ENCODE measurements at places on chromosomes 7 and 10. TPM values are rescaled to one million over a fixed set of nuclear protein-coding genes. Genes with fewer than 3 reads are reported as not detected.

- no peak for DNase-seq
Observed at GRCh38 chr10:131736321-131736980, 164.4 kb upstream of the PPP2R2D start.

DNA sequence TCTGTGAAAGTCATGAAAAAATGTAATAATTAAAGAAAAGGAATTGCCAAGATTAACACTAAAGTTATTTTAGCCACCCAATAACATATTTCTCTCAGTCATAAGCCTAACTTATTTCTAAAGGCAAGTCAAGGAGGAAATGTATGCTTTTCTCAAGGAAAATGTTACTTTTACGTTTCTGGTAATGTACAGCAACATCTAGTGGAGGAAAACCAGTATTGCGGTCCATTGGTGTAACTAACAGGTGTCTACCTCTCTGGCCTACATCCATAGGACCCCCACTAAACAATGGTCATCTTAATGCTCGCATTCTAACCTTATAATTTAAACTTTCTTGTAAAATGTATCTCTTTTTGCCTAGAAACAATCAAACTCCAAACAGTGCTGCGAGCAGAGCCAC lies 437.5 kb downstream of the KIF20B start:
- peak; percentile 36 for DNase-seq

DNA sequence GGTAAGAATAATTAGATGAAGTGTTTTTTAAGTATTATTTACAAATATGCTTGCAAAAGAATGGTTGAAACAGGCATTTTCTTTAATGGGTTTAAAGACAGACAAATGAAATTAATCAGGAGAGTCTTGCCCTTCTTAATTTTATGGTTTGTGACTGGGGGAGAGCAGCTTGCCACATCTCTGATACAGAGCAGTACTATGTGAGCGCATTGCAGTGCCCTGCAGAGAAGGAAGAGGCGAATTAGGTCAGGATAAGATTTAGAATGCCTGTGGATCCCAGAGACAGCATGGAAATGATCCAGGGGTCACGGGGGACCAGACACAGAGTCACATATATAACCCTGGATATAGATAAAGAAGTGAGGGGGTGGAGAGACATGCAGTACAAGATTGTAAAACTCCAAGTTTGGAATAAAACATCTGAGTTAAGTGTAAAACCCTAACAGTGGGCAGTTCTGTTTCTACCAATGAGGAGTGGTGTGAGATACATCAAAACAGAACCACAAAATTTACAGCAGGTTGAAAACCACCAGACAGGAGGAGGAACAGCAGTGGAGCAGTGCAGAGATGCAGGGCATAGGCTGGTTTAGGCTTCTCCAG lies 125.5 kb downstream of the FAM204A start:
- DNase-seq: no peak

The HOXA7 gene
- total RNA-seq: 17.1 TPM

GRCh38 chr10:78359640-78360091 lies 326.0 kb downstream of the RPS24 start:
- no peak for DNase-seq

GRCh38 chr7:2939193-2939885 lies 95.2 kb upstream of the GNA12 start:
- DNase-seq: no peak

DNA sequence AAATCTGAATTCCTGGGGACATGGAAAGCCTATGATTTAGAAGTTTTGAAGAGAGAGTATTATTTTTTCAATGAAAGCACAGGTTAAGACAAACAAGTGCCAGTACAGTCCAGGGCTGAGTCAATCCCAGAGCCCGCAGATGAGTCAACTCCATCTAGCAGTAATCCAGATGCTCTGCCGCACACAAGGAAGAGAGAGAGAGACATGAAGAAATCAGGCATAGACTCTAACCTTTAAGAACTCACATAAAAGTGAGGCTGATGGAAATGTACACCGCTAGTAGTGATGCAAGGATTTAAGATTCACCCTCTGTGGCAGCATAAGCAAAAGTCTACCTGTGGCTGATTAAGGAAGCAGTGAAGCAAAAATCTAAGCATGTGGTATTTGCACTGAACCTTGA lies 651.5 kb downstream of the TNS3 start:
- DNase-seq: no peak
